ENCODE measurements at places on chromosomes 13 and 19.
A peak's percentile ranks its signal among the peaks of the same experiment; 100 is the strongest.

DNA sequence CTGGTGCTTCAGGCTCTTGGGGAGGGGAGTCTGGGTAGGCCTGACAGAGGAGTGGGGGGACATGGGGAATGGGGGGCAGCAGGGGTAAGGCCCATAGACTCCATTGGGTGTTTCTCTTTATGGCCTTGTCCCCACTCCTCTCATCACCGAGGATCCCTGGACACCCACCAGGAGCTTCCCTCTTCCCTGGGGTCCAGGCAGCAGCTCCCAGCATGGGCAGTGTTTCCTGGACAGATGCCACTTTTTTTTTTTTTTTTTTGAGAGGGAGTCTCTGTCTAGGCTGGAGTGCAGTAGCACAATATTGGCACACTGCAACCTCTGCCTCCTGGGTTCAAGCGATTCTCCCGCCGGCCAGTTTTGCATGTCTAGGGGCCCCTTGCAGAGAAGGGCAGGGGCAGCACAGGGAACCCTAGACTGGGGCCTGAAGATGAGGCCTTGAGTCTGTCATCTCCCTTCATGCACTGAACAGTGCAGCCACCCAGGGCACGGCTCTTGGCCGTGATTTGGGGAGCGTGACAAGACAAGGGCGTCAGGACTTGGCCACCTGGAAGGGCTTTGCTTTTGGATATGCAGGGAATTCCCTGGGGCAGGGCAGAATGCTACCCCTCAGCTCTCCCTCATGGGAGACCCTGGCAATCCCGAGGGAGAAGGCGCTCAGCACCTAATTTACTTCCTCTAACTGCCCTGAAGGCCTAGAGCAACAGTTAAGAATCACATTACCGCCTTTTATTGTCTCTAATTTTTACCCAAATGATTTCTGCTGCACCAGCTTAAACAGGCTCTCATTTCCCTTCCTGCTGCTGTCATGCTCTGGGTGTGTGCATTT lies 213.9 kb upstream of the ZNF536 start:
- no peak for DNase-seq

- peak; percentile 89 for DNase-seq
Measured at GRCh38 chr19:16330368-16330801, 5.8 kb downstream of the KLF2 start.

DNA sequence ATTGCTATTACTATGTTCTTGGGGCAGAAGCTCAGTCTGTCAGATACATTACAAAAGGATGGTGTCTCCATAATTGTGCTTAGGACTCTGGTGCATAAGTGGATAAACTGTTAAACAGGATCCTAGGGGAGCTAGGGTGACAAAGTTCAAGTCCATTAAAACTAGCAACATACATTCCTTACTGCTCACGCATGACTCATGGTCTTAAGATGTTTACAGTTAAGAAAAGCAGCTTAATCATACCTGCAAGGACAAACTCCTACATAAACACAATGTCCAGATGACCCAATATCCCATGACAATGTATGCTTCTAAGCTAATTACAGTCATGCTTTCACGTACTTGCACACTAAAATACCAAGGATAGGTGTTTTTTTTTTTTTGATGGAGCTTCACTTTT lies 3.5 kb upstream of the ZNF701 start:
- DNase-seq: no peak

- no peak for DNase-seq
Measured at GRCh38 chr13:113169277-113170272, 11.1 kb downstream of the PROZ start.

GRCh38 chr13:84563611-84564010 lies 681.3 kb upstream of the SLITRK1 start:
- DNase-seq: no peak

GRCh38 chr13:104809483-104809882 lies 1726.0 kb downstream of the EFNB2 start:
- no peak for DNase-seq

DNA sequence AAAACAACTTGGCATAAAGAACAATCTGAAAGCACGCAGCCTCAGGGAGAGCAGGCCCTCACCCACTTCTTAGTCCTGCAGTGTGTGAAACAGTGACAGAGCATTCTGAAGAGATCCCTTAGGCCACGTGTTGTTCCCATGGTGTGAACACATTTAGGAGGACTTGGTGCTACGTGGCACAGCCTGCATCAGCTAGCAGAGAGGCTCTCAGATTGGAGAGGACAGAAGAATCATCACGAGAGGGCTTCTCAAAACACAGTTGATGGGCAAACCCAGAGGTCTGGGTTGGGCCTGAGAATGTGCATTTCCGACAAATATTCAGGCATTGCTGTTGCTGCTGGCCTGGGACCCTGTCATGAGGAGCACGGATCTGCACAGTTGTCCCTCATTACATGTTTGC lies 26.1 kb upstream of the TFDP1 start:
- no peak for DNase-seq
